CD4-positive, alpha-beta T cell treated with Interleukin-17A for 1 hour (primary cell): ENCODE measurements at places on chromosomes 11 and 22.
A peak's percentile ranks its signal among the peaks of the same experiment; 100 is the strongest.

GRCh38 chr11:60130496-60130895 lies 42.0 kb downstream of the MS4A2 start:
- DNase-seq, result peak; percentile 23

DNA sequence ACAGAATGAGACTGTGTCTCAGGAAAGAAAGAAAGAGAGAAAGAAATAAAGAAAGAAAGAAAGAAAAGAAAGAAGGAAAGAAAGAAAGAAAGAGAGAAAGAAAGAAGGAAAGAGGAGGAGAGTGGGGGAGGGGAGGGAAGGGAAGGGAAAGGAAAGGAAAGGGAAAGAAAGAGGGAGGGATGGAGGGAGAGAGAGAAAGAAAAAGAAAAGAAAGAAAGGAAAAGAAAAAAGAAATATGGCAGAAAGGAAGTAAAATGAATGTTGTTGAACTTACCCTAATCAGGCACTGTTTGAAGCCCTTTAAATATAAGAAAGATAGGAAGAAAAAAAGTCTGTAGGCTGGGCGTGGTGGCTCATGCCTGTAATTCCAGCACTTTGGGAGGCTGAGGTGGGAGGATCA lies 276.1 kb downstream of the INSC start:
- DNase-seq, result no peak

GRCh38 chr11:111935317-111936039 lies 1.7 kb upstream of the DIXDC1 start:
- DNase-seq, result no peak

- no peak for DNase-seq
These were observed 31.5 kb downstream of the C22orf31 start for GRCh38 chr22:29030016-29030617.

DNA sequence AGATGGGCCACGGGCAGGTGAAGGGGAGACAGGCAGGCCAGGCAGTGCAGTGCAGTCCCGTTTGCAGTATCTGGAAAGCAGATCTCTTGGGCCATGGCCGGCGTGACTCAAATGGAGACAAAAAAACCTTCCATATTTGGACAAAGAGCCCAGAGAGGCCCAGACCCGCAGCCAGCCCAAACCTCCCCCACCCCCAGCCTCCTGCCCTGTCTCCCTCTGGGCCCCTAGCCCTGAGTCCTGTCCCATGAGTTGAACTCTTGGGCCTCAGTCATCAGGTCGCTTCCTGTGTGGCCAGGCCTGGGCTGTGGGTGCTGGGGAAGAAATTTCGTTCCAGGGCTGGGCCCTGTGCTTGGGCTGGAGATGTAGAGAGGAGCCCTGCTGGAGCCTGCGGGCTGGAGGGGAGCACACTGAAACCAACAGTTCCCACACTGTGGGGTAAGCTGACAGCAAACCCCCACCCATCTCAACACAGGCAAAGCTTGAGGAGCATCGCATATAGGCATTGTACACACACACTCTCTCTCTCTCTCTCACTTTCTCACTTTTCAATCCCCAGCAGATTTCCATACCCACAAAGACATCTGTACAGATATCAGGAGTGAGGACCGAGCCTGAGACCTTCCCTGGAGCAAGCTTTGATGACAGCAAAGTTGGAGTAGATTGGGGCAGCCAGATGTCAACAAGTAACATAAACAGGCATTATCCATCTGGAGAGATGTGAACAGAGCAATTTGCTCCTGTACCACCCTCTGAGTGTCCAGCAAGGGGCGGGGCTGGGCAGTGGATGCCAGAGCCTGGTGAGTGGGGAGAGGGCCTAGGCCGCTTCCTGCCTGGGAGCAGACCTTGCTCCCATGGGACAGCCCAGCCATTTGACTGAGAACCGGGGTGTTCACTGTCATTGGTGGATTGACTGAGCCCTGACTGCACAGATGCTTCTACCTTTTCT lies 17.2 kb downstream of the ARHGEF17 start:
- DNase-seq, result no peak

GRCh38 chr11:74570266-74571061 lies 21.9 kb upstream of the POLD3 start:
- peak; percentile 29 for DNase-seq

DNA sequence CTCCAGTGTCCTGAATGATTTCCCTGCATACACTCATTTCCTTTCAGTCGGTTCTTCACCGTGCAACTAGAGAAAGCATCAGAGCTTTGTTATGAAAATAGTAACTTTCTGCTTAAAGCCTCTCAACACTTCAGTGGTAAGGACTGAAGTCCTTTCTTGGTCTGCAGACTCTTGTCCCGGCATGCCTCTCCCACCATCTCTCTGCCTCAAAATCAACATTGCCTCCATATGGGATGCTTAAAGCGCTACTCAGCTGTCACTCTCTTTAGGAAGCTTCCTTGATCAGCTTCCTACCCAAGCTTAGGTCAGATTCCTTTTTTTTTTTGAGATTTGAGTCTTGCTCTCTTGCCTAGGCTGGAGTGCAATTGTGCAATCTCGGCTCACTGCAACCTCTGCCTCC lies 36.7 kb downstream of the APLP2 start:
- DNase-seq, result no peak
